ENCODE measurements at places on chromosomes 2 and 18.

DNA sequence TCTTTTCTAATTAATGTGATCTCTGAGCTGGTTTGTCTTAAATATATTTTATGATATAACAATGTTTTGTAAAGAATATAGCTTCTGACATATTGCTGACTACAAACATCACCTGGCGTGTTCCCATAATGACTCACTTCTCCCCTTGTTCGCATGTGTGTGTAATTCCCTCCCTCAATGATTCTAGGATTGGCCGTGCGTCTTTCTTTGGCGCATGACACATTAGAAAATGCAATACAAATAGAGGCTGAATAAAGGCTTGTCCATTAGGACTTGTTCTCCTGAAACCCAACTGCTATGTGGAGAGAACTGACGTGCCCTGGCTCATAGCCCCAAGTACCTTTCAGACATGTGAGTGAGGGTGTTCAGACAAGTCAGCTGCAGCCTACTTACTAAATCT lies 159.7 kb upstream of the CDH20 start:
- DNase-seq, result no peak

- DNase-seq, result no peak
Observed at GRCh38 chr2:62055724-62056336, 140.1 kb upstream of the B3GNT2 start.

DNA sequence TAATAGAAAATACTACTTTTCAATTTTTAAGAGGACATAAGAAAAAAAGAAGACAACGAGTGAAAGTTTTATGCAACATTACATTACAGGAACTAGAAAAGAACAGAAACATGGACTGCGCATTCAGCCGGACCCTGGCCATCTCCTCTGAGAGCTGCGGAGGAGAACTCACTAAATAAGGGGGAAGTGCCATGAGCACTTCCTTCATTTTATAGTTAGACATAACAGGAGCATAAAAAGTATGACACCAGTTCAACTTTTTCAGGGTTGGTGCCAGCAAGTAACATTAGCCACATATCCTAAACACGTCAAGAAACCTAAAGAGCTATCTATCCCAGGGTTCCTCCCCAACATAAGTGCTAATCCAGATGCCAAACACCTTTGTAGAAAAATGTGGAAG lies 78.0 kb upstream of the SERTAD2 start:
- no peak for DNase-seq

DNA sequence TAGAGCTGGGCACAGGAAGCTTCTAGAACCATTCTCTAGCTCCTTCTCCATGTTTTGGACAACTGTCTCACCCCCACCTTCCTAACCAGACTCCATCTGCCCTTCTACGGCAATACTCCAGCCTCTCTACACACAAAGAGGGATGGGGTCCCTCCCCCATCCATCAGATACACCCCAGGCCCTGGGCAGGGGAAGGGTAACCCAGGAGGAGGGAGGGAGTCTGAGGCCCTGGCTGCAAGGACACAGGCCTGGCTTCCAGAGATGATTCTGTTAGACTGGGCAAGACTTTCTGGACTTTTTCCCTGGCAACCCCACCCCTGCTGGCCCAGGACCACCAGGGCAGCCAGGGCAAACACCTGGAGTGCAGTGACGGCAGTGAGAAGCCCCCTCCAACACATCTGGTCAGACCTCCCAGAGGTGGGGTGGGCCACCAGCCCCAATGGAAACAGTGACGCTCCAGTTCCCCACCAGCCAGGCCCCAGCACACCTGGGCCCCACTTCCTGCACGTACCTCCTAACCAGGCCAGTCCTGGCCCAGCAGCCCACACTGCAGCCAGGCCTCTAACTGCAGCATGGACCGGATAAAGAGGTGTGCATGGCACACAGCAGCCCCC lies 6.5 kb downstream of the CYP26B1 start:
- DNase-seq, result no peak

DNA sequence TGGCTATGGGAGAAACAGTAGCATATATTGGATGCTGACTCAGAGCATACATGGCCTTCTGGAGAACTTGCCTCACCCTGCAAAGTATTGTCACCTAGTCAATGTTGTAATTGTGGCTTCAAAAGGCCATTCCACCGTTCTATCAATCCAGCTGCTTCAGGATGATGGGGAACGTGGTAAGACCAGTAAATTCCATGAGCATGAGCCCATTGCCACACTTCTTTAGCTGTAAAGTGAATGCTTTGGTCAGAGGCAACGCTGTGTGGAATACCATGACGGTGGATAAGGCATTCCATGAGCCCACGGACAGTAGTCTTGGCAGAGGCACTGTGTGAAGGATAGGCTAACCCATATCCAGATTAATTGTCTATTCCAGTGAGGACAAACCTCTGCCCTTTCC lies 1300.1 kb upstream of the ACVR2A start:
- no peak for DNase-seq

GRCh38 chr2:23420091-23420839 lies 35.3 kb downstream of the KLHL29 start:
- no peak for DNase-seq

DNA sequence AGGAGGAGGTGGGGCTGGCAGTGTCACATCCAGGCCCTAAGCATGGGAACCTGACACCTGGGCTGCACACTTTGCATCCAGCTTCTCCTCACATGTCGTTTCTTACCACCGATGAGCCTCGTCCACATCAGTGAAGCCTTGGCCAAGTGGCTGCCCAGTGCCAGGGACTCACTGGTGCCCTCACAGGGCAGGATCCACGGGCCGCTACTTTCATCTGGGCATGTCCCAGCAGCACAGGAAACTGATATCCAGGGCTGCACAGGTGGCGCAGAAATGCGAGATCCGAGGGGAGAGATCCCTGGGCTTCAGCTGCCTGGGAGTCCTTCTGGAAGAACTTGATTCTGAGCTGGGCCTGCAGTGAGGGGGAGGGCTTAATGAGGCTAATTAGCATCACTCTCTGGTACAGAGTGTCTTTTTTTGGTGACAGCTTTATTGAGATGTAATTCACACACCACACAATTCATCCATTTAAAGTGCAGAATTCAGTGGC lies 291.6 kb upstream of the HDAC4 start:
- no peak for DNase-seq

- DNase-seq, result no peak
Observed at GRCh38 chr2:168180914-168181313, 66.5 kb downstream of the STK39 start.

GRCh38 chr2:70656421-70657010 lies 102.9 kb upstream of the TGFA start:
- DNase-seq, result no peak

DNA sequence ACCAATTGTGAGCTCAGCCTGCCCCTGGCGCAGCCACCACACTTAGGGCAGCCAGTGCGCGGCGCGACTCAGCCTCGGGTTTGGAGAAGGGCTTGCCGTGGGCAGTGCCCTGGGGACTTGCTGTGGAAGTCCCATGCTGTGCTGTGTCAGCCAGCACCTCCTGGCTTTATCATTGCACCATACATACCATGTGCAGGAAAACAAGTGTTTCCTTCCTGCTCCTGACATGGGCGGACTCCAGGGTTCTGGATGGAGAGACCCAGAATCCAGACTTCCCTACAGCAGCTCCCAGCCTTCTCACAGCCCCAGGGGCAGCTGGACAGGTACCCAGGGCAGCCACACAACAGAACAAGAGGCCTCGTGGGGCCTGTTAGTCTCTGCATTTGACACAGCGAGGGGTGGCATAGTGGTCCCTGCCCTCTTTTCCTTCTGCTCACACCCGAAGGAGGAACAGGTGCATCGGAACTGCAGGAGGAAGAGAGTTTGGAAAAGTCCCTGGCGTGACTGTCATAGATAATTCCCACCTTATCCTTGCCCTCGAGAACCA lies 54.2 kb downstream of the SDC1 start:
- no peak for DNase-seq

- no peak for DNase-seq
Observed at GRCh38 chr2:8225266-8225665, 456.6 kb upstream of the ID2 start.

DNA sequence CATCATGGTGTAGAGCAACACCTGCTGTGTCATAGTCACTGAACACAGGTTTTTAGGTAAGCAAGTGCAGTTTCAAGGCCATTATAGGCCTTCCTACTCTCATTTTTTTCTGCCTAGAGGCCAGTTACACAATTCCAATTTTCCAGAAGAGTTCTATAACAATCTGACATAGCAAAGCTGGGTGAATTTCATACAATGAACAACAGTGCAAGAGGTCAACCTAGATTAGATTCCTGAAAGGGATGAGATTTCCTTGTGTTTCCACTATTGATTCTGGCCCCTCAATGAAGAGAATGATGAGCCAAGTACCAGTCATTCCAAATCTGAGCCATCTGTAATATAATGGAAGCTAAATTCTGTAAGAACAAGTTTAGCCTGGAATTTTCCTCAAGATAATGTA lies 15.3 kb upstream of the CD28 start:
- no peak for DNase-seq

GRCh38 chr2:241412144-241412543 lies 56.1 kb downstream of the FARP2 start:
- DNase-seq, result no peak

DNA sequence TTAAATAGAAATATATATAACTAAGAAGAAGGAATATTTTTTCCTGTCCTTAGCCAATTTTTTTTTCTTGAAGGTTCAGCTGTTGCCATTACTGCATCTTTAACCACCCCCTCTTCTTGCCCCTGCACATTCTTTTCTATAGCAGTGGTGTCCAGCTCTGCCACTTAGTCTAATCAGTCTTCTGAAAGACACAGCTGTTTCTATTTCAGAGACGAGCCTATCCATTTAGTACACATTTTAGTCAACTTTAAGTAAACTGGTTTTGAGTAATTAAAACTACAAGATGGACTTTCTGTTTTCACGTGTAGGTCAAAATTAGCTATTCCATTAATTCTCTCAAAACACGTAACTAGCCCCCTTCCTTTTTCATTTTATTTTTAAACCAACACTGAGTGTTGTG lies 21.0 kb downstream of the SPOPL start:
- DNase-seq, result no peak

DNA sequence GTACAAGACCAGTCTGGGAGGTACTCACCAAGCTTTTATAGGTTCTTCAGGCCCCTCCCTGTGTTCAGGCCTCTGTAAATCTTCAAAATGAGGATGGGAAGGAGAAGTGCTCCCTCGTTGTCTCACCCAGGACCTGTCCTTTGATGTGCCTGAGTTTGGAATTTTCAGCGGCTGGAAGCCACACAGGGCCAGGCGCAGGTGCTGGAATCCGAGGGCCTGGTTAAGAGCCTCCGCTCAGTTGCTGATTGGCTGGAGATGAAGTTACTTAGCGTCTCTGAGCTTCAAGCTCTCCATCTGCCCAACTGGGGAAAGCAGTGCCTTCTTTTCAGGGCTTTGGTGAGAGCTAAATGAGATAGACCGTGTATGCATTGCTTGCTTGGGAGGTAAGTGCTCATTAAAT lies 30.0 kb downstream of the HJURP start:
- no peak for DNase-seq

GRCh38 chr18:27931535-27931934 lies 245.4 kb downstream of the CDH2 start:
- DNase-seq, result no peak

- DNase-seq, result no peak
Observed at GRCh38 chr18:2293109-2293839, 278.0 kb downstream of the METTL4 start.

DNA sequence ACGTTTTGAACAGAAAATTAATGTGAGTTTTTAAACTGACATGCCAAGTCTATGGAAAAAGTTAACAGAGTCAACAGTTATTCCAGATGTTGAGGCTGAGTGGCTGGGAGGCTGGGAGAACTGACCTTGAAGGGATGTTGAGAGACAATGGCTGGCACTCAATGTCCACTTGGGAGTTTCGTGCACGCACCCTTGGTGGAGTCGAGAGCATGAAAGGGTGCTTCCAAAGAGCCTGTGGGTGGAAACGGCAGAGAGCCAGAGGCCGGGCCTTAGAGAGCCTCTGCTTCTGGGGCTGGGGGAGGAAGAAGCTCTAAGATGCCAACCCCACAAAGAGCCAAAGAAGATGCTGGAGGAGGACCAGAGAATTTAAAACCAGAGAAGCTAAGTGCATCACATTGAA lies 63.4 kb upstream of the L3MBTL4 start:
- DNase-seq, result no peak

DNA sequence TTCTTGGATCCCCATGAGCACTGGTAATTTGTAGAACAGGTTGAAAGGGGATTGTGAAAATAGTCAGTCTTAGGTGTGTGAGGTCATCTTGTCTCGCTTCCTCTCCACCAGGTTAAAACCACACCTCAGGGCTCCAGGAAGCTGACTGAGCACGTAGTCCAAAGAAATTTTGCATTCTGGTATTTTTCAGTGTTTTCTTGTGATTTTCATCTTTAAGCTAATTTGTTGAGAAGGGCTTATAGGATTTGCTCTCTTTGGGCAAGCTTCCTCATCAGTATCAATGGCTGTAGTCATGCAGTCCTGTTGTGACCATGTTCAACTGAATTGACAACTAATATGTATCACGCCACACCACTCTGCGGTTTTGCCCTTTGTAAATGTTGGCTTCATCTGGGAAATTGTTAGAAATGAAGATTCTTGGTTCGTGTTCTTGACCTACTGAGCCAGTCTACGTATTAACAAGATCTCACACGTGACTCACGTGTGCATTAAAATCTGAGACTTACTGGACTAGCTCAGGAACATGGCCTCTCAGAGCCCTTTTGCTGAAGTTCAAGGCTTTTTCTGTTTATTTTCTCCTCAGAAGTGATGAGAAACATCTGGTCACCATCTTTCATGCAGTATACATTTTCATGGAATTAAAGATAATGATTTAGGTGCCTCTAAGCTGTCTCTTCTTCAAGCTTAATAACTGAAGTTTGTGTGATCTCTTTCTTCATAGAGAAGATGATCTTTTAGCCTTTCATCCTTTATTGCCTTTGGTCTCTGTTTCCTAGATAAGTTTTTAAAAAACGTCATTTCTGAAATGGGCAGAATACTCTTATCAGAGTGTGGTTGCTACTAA lies 32.8 kb downstream of the FMNL2 start:
- DNase-seq, result no peak

DNA sequence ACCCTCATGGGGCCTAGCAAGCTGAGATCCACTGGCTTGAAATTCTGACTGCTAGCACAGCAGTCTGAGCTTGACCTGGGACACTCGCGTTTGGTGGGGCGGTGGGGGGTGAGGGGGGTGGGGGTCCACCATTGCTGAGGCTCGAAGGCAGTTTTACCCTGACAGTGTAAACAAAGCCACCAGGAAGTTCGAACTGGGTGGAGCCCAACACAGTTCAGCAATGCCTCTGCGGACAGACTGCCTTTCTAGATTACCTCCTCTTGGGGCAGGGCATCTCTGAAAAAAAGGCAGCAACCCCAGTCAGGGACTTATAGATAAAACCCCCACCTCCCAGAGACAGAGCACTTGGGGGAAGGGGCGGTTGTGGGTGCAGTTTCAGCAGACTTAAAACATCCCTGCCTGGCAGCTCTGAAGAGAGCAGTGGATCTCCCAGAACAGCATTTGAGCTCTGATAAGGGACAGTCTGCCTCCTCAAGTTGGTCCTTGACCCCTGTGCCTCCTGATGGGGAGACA lies 149.7 kb upstream of the TANK start:
- no peak for DNase-seq

DNA sequence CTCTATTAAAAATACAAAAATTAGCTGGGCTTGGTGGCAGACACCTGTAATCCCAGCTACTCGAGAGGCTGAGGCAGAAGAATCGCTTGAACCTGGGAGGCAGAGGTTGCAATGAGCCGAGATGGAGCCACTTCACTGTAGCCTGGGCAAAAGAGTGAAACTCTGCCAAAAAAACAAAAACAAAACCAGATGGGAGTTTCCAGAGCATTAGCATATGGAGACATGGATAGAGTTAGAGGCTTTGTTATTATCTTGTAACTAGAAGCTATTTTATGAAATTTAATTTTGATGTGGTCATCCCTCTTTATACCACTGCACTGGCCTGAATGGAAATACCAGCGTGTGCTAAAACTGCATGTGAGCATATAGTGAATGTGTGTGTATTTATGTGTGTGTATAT lies 58.9 kb downstream of the TRAPPC8 start:
- no peak for DNase-seq

- DNase-seq, result no peak
Observed at GRCh38 chr2:18455236-18455862, 105.1 kb downstream of the RDH14 start.

All from central memory CD8-positive, alpha-beta T cell (primary cell).